Mesendoderm (in vitro differentiated cells): ENCODE measurements at places on chromosomes 4 and X.

- peak; percentile 67 for DNase-seq
These were observed 70.2 kb upstream of the BCOR start for GRCh38 chrX:40167850-40168479.

- peak; percentile 51 for DNase-seq
These were observed 1646.9 kb upstream of the ADGRL3 start for GRCh38 chr4:59553063-59553720.

GRCh38 chrX:54715621-54716020, 82.4 kb downstream of the ITIH6 start:
- no peak for DNase-seq

GRCh38 chr4:118918388-118918787, 29.7 kb downstream of the SYNPO2 start:
- DNase-seq, result peak; percentile 63

- no peak for DNase-seq
These were observed 85.1 kb downstream of the SORBS2 start for GRCh38 chr4:185726931-185727330.

DNA sequence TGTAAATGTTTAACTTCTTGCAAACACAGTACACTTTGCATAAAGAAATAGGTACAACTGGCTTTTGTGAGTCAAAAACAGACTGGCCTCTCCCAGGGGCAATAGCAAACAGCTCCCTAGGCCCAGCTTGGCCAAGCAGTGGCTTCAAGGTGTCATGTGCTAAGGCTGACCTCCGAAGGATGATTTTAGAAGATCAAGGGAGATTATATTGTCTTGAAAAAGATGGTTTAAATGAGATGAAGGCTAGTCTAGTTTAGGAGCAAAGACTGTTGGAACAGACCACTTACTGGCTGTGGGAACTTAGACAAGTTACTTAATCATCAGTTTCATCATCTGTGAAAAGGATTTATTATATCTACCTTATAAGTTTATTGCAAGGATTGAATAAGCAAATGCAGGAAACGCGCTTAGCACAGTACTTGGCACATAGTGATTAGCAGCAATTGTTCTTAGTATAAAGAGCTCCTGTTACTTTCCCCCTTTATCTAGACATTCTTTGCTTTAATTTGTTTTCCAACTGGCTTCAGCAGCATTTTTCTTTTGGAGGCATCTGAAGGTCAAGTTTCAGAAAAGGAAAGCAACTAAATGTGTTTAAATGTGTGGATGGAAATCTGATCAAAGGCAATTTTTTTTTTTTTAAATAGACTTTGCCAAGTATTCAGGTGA, 17.2 kb downstream of the ANXA3 start:
- peak; percentile 35 for DNase-seq

GRCh38 chrX:15679246-15679645, 14.6 kb upstream of the CLTRN start:
- no peak for DNase-seq

DNA sequence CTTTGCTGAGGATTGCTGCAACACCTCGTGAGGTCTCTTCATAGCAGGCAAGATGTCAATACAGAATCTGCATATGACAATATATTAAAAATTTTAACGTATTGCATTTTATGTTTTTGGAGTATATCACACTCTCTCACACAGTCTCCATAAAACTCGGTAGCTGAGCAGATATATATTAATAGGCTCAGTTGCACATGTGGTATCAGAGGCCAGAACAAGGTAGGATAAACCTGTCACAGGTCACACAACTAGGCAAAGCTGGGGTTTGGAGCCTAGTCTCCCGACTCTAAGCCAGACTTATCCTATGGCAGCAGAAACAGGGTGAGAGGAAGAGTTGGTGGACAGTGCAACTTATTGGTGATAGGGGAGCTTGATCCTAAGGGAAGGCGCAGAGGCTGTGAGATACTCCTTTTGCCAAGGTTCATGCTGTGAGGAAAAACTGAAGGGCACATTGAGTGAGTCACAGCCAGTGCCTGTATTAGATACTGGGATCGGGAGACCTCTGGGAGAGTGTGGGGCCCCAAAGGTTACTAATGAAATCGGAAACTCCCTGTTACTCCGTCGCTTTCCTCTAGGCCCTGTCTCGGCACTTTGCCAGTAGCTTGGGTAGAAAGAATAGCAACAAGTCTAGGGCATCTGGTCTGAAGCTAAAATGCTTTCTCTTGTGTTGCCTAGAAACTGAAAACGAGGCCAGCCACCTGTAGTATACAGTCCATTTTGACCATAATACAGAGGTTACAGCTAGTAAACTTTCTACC, 195.7 kb downstream of the ARHGAP10 start:
- DNase-seq, result peak; percentile 4

DNA sequence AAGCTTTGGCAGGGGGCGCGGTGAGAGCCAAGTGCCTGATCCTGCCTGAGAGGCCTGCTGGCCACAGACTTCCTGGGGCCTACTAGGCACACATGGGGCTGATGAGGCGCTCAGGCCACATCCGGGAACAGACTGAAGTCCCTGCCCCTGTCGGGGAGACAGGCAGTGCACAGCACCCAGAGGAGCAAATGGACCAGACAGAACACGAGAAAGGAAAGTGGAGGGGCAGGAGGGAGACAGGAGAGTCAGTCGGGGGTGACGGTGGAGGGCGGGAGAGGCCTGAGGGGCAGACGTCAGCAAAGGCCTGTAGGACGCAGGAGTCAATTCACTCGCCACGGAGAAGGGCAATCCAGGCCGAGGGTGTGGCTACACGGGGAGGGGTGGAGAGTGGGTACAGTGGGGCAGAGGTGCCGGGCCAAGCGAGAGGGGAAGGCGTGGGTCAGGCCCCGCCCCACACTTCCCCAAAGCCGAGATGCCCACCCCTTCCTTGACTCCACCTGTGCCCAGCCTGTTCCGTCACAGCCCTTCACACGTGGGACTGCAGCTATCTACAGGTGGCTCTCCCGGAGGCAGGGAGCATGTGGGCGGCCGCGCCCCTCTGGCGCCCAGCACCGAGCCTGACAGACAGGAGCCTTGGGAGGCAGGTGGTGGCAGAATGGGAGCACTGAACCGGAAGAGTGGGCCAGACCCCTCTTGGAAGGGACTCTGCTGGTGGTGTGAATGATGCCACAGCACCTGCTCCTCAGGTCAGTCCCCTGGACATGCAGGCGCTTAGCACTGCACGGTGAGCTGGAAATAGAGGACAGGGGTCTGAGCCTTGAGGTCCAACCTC, 20.5 kb downstream of the NOP14 start:
- no peak for DNase-seq

DNA sequence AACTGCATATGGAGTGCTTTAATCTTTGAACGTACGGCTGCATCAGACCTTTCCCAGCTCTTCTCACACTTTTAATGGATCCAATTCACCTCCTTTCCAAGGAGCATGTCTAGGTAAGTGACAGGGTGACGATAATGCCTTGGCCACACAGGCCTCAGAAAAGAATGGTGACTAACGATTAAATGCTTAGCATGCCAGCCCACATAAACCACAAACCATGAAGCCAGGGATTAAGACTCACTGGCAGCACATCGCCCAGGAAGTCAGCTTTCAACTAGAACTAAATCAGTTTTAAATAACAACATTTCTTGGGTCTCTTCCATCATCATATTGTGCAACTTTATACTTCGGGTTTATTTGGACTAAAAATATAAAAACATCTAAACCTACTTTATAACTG, 28.7 kb downstream of the INPP4B start:
- peak; percentile 24 for DNase-seq

DNA sequence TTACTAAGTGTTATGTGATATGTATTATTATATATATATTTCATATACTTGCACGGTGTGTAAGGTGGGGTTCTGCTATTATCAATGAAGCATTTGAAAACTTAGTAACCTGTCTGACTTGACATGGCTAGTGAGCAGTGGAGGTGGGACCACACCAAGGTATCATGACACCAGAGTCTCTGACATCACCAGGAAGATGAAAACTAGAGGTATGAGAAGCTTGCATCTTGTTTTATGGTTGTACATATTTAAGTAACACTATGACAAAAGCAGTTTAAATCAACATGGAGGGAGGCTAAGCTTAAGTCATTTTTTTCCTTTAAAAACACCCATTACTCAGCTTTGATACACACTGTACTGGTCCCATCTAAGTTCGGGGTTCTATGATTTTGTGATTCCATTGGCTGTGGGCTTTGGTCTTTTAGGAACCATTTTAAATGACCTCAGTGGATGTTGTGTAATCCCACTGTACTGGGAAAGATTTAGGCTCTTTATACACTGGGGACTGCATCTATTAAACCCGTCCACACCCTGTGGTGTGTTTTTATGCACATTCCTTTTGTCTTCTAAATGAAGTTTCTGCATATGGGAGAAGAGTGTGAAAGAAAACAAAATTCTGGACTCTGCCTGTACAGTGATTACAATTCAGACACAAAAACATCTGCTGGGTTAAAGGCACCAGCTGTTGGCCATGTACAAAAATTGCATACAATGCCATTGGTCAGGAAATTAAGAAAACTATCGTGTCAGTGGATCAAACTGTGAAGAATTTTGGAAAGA, 570.6 kb downstream of the SPRY1 start:
- DNase-seq, result no peak

GRCh38 chrX:131881194-131881593, 141.9 kb upstream of the STK26 start:
- peak; percentile 39 for DNase-seq

DNA sequence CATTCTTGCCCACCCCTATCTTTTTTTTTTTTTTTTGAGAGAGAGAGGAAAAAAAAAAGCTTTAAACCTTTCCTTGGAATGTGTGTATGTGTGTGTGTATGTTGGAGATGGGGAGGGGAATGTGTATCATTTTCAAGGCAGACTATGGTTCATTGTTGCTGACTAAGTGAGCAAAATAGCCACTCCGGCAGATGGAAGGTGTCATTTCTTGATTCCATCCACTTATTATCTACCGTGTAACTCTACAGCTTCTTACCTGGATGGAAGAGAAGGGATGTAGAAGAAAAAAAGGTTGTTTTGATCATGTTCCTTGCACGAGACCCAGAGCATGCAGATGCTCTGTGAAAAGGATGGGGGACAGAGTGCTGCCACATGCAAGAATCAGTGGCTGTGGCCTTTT, 5.9 kb upstream of the GK2 start:
- DNase-seq, result no peak

- peak; percentile 89 for DNase-seq
These were observed at the start of gene SLC16A2 for GRCh38 chrX:74421036-74421739. Gene SLC16A2, plus strand, starts transcription at chrX:74421493. Its CDS starts 145 bp downstream, at chrX:74421638.

DNA sequence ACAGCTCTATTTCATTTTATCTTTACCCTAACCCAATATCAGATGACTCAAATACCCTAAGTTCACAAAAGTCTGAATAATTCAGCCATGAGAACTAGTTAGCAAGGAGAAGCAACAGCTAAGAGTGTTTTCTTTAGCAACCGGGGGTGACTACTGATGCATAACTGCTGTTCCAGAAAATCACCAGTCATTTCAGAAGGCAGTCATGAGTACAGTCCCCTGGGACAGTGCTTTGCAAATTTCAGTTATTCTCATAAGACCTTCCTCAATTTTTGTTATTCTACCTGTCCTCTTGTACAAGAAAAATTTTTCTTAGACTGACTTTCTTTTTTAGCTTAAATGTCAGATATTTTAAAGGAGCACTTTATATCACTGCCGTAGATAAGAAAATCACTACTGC, 16.4 kb downstream of the BANK1 start:
- no peak for DNase-seq

DNA sequence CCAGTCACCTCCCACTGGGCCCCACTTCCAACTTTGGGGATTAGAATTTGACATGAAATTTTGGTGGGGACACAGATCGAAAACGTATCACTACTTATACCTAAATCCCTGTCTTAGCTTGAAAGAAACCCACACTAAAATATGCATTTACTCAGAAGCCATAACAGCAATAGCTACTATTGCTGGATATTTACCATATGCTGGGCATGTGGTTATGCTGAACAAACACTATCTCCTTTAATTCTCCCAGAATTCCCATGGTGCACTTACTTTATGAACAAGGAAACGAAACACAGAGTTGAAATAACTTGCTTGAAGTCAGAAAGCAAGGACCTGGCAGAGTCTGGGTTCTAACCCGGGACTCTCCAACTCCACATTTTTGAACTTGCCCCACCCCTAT, 39.3 kb downstream of the CYTL1 start:
- DNase-seq, result no peak

- DNase-seq, result no peak
These were observed 88.6 kb upstream of the MAML3 start for GRCh38 chr4:140242357-140243277.

- peak; percentile 94 for DNase-seq
These were observed at the start of gene RTL5 for GRCh38 chrX:72131317-72132294. Gene RTL5, minus strand, starts transcription at chrX:72131915.

DNA sequence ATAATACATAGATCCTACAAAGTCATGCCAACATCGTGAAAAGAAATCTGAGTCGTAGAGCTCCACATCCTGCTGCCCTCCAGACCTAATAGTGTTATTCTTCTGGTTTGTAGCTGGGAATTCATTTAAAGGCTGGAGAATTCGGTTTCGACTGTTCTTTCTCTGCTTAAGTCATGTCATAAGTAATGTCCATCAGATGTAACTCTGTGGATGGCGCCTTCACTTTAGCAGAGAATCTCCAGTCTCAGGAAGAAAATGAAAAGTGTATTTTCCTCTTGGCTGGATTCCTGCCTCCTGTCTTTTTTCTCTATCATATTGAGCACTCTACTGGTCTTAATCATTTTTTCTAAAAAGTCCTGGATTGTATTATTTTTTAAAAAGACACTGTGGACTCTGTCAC, 117.0 kb downstream of the PALLD start:
- no peak for DNase-seq

- DNase-seq, result peak; percentile 94
These were observed 597 bp upstream of the NUDT6 start for GRCh38 chr4:122922877-122923511.

- DNase-seq, result peak; percentile 32
These were observed 43.9 kb upstream of the GC start for GRCh38 chr4:71827826-71828225.

GRCh38 chrX:147403040-147403439, 508.7 kb upstream of the FMR1 start:
- DNase-seq, result no peak

DNA sequence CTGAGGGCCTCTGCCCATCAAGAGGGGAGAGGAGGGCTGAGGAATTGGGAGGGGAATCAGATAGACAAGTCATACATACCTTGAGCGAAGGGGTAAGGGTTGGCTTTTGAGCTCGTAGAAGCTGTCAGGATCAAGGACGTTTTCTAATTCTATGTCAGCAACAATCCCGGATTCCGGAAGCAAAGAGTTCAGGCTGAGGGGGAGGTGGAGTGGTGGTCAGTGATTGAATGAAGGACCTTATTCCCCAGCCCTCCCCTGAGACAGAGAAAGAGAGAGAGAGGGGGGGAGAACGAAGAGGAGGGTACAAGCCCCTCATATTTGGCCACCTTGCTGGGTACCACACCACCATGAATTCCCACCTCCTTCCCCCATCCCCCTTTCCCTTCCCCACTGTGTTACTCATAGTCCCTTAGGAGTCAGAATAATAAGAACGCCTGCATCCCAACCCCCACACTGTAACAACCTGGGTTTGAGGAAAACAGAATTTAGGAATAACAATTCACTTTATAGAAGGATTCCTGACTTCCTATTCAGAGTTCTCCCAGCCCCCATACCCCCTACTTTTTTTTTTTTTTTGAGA, 2.7 kb downstream of the TFE3 start:
- no peak for DNase-seq
